ENCODE measurements at places on chromosomes 11 and 22. TPM values are rescaled to one million over a fixed set of nuclear protein-coding genes. Genes with fewer than 3 reads are reported as not detected.

Gene CCND1
- total RNA-seq, result 0.74 TPM

Gene LMO2
- not detected for total RNA-seq

Gene TPH1
- not detected for total RNA-seq

Gene SEPTIN5
- total RNA-seq, result 0.47 TPM

Gene TMEM191B
- total RNA-seq, result not detected

Gene IRAG1
- not detected for total RNA-seq

Gene CLTCL1
- 1.0 TPM for total RNA-seq

Gene SPDYC
- not detected for total RNA-seq

Gene OR52N4
- total RNA-seq, result 0.74 TPM

DNA sequence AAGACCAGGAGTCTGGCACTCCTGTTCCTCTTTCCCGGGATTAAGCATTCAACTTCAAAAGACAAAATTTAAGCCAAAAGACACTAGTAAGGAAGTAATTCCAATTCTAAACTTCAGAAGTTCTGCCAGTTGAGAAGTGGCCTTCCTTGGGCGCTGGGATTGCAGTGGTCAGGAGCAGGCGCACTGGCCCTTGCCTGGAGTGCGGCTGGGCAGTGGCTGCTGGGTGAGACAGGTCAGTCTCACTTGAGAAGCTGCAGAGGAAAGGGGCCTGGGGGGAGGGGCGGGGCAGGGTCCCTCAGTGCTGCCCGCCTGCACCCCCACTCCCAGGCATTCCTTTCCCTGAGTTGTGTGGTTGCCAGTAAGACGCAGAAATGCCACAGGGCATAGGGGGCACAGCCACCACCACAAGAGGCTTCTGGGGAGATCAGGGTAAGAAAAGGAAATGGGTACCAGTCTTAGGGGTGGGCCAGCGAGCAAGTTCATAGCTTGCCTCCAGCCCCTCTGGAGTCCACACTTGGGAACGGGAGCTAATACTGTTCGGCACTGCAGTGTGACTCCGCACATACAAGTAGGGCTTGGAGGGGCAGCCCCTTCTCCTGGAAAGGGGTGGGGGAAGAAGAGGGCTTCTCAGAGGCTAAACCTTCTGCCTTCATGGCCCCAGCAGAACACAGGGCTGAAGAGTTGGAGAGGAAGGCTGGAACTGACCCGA, 5.5 kb downstream of the MRPL49 start:
- peaks cover 10% of the 10 kb centered on the region for H3K36me3 ChIP-seq
- H3K27me3 ChIP-seq, result no peaks in the 10 kb centered on the region
- no peak for DNase-seq
- no peak overlapping the region for H3K4me3 ChIP-seq

GRCh38 chr11:5809122-5809519, 397 bp downstream of the OR52N2 start:
- peaks cover 5% of the 10 kb centered on the region for H3K27me3 ChIP-seq
- peaks cover 8% of the 10 kb centered on the region for H3K4me1 ChIP-seq
- peak overlapping the region; percentile 48 for H3K27ac ChIP-seq
- H3K36me3 ChIP-seq, result peaks cover 3% of the 10 kb centered on the region
- DNase-seq, result peak; percentile 52
- peak overlapping the region; percentile 89 for H3K4me3 ChIP-seq

GRCh38 chr22:38304526-38304925, 12.7 kb downstream of the CSNK1E start:
- H3K27me3 ChIP-seq, result no peaks in the 10 kb centered on the region
- peaks cover 22% of the 10 kb centered on the region for H3K36me3 ChIP-seq
- peaks cover 35% of the 10 kb centered on the region for H3K4me1 ChIP-seq
- no peak for DNase-seq

DNA sequence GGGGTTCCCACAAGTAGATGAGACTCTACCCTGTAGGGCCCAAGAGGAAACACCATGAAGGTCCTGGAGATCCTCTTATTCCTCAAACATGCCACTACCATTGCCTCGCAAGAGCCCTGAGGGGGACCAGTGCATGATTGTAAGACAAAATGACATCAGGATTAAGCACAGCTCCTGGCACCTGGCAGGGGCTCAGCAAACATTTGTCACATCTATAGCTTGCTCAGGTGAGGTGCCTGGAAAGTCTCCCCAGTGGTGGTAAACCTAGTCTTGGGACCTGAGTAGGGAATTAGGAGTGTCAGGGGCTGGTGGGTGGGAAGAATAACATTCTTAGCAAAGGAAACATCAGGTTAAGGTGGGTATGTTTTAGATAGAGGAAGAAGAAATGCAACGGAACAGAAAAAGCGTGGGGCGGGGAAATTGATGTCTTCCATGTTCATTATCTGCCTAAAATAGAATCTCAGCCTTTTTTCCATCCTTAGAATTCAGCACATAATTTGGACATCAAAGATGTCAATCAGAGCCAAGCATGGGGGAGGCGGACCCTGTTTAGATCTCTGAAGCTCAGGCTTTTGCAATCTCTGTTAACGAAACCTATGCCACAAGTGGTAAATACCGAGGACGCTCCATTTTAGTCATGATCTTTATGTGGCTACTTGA, 924 bp downstream of the YPEL1 start:
- H3K4me3 ChIP-seq, result peak overlapping the region; percentile 82
- peaks cover 3% of the 10 kb centered on the region for H3K27me3 ChIP-seq
- H3K36me3 ChIP-seq, result no peaks in the 10 kb centered on the region
- peak; percentile 15 for DNase-seq

DNA sequence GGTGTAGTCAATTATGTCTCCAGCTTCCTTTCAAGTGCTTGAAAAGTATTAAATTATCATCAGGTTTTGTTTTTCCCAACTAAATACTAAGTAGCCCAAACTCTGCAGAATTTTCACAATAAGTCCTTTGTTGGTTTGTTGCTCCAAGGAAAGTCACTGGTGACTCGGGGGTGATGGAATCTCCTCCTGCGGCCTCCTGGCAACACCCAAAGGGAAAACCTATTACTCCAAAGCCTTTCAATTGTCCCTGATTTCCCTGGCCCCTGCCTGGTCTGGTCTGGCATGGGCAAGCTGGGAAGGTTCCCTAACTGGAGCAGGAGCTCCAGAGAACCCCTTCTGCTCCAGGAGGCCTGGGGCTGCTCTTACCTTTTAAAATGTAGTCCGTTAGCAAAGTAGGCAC, 47.9 kb downstream of the FEZ1 start:
- H3K27me3 ChIP-seq, result no peaks in the 10 kb centered on the region
- H3K36me3 ChIP-seq, result no peaks in the 10 kb centered on the region
- no peak overlapping the region for H3K4me3 ChIP-seq
- DNase-seq, result no peak
- peaks cover 10% of the 10 kb centered on the region for H3K4me1 ChIP-seq

- peaks cover 6% of the 10 kb centered on the region for H3K4me1 ChIP-seq
- no peaks in the 10 kb centered on the region for H3K36me3 ChIP-seq
- DNase-seq, result no peak
These were observed 137.1 kb downstream of the NECTIN1 start for GRCh38 chr11:119591836-119592310.

DNA sequence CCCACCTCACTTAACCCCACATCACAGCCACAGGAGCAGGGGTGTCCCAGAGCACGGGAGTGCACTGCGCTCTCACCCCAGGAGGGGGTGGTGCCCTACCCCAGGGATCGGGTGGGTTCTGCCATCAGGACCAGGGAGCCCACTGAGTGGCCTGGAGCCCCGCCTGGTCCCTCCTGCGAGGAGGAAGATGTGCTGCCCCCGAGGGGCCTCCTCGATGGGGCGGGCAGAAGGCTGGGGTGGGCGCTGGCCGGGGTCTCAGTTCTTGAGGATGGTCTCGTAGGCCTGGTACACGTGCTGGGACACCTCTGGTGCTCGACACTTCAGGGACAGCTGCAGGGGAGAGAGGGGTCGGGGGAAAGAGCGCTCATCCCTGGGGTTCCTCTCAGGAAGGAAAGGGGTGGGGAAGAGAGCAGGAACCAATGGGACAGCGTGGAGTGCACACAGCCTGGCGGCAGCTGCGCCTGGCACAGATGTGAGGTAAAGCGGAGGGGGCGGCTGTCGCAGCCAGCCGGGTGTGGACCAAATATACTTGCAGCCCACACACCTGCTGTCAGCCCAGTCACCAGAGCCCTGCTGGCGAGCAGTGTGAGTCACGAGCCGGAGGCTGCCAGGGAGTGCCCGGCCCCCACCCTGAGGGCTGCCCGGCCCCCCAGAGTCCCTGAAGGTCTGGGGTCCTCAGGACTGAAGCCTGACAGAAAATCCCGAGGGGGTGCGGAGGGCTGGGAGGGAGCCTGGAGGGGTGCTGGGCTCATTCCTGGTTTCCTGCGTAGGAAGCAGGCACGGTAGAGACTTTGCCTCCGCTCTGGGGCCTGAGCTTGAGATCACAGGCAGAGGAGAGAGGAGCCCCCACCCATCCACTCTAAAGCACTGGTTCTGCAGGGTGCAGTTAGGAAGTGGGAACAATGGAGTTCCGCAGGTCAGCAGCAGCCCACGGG, 13.3 kb upstream of the RASL10A start:
- no peaks in the 10 kb centered on the region for H3K27me3 ChIP-seq
- peaks cover 1% of the 10 kb centered on the region for H3K36me3 ChIP-seq
- no peak overlapping the region for H3K27ac ChIP-seq

- no peak for DNase-seq
- no peak overlapping the region for H3K27ac ChIP-seq
- H3K4me1 ChIP-seq, result no peaks in the 10 kb centered on the region
- H3K36me3 ChIP-seq, result no peaks in the 10 kb centered on the region
- no peaks in the 10 kb centered on the region for H3K27me3 ChIP-seq
These were observed 50.8 kb upstream of the HORMAD2 start for GRCh38 chr22:30029512-30029911.

GRCh38 chr22:43887391-43887790, 4.4 kb downstream of the PNPLA5 start:
- DNase-seq, result no peak
- peaks cover 40% of the 10 kb centered on the region for H3K27me3 ChIP-seq
- H3K4me3 ChIP-seq, result no peak overlapping the region
- H3K36me3 ChIP-seq, result no peaks in the 10 kb centered on the region

GRCh38 chr11:93718057-93718563, 23.2 kb downstream of the TAF1D start:
- no peaks in the 10 kb centered on the region for H3K27me3 ChIP-seq
- DNase-seq, result no peak
- peaks cover 21% of the 10 kb centered on the region for H3K4me1 ChIP-seq
- no peak overlapping the region for H3K4me3 ChIP-seq
- H3K36me3 ChIP-seq, result peaks cover 67% of the 10 kb centered on the region

GRCh38 chr11:75826461-75827230, 11.6 kb downstream of the UVRAG start:
- peaks cover 20% of the 10 kb centered on the region for H3K4me1 ChIP-seq
- no peak overlapping the region for H3K27ac ChIP-seq
- no peaks in the 10 kb centered on the region for H3K27me3 ChIP-seq
- no peak for DNase-seq

DNA sequence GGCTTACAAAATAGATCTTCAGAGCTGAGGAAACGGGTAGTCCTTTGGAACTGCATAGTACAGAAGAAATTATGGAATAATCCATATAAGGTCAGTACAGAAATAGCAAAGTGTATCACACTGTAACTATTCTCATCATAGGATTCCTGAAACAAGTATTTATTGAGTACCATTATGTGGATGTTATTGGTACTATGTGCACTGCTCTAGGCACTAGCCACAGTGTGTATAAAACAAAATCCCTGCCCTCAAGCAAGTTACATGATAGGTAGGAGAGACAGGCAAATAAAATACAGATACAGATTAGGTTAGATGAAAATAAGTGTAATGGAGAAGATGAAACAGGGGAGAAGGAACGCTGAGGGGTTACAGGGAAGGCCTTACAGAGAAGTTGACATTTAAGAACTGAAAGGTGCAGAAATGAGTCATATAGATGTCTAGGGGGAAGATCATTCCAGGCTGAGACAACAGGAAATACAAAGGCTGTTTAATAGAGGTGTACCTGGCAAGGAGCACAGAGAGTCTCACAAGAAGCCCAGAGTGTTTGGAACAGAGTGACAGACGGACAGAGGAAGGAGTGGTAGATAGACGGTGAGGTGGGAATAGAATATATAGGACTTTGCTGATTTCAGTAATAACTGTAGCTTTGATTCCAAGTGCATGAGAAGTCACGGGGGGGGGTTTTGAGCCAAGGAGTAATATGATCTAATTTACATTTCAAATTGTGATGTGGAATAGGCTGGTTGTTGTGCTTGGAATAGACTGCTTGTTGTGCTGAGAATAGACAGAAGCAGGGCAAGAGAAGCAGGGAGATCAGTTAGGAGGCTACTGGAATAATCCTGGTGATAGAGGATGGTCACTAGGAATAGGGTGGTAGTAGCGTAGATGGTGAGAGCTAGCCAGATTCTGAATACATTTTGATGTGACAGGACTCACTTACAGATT, 13.7 kb downstream of the RNF141 start:
- DNase-seq, result no peak
- peaks cover 19% of the 10 kb centered on the region for H3K4me1 ChIP-seq
- no peak overlapping the region for H3K4me3 ChIP-seq
- H3K27me3 ChIP-seq, result no peaks in the 10 kb centered on the region
- peaks cover 22% of the 10 kb centered on the region for H3K36me3 ChIP-seq

GRCh38 chr11:121300313-121300971, 7.9 kb downstream of the SC5D start:
- peaks cover 39% of the 10 kb centered on the region for H3K4me1 ChIP-seq
- no peaks in the 10 kb centered on the region for H3K27me3 ChIP-seq
- DNase-seq, result no peak
- peaks cover 15% of the 10 kb centered on the region for H3K36me3 ChIP-seq

DNA sequence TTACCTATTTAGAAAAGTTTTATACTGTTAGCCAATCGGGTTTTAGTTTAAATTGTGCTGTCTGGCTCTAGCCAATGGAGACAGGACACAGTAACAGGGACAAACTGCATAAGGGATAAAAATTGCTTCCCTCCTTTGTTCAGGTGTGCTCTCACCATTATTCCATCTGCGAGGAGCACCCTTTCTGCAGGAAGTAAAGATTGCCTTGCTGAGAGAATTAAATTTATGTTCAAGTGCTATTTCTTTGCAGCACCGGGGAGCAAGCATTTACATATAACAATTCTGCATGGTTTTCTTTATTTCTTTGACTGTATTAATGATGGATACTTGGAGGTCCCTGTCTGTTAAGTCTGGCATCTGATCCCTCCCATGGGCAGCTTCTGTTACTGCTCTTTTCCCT, 80.5 kb downstream of the BRD1 start:
- peaks cover 5% of the 10 kb centered on the region for H3K36me3 ChIP-seq
- no peak for DNase-seq
- H3K4me1 ChIP-seq, result no peaks in the 10 kb centered on the region
- peaks cover 4% of the 10 kb centered on the region for H3K27me3 ChIP-seq
- no peak overlapping the region for H3K4me3 ChIP-seq
- no peak overlapping the region for H3K27ac ChIP-seq

- H3K27me3 ChIP-seq, result no peaks in the 10 kb centered on the region
- no peaks in the 10 kb centered on the region for H3K4me1 ChIP-seq
- H3K4me3 ChIP-seq, result no peak overlapping the region
- H3K36me3 ChIP-seq, result no peaks in the 10 kb centered on the region
- no peak for DNase-seq
These were observed 188.9 kb upstream of the ZBED5 start for GRCh38 chr11:11046781-11047180.

DNA sequence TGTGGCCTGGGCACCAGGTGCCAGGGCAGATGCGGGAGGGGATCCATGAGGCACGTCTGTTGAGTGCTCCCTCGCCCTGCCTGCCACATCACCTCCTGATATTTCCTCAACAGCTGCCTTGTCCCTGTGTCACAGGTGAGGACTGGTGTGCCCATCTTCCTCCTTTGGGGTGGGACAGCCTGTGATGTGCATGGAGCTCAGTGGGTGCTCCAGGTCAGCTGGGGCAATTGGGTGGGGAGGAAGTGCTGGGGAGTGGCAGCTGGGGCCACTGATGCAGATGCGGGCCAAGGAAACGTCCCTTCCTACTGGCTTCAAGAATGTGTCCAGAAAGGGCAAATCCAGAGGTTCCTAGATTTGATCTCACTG, 83.6 kb downstream of the MORC2 start:
- no peaks in the 10 kb centered on the region for H3K36me3 ChIP-seq
- H3K27ac ChIP-seq, result no peak overlapping the region
- no peak overlapping the region for H3K4me3 ChIP-seq
- DNase-seq, result no peak

- H3K36me3 ChIP-seq, result peaks cover 20% of the 10 kb centered on the region
- no peak overlapping the region for H3K4me3 ChIP-seq
- no peaks in the 10 kb centered on the region for H3K27me3 ChIP-seq
These were observed 47.8 kb downstream of the C2CD3 start for GRCh38 chr11:74123008-74123448.

All from activated naive CD4-positive, alpha-beta T cell treated with anti-CD3 and anti-CD28 coated beads for 36 hours (primary cell).